SW480 (cell line): ENCODE measurements at places on chromosomes 2 and 18.

DNA sequence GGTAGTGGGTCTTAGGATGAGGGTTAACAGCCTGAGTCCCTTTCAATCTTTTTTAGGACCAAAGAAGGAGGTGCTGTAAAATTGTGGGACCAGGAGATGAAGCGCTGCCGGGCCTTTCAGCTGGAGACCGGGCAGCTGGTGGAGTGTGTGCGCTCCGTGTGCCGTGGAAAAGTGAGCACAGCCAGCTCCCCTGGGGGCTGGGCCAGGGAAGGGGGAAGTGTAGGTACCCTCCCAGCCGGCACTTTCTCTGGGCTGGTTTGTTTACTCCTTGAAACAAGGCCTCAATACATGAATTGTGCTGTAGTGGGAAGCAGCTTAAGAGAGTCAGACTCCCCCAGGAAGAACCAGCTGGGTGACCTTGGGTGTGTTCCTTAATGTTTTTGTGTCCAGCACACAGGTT lies 90.1 kb downstream of the RTN4 start:
- DNase-seq, result no peak

DNA sequence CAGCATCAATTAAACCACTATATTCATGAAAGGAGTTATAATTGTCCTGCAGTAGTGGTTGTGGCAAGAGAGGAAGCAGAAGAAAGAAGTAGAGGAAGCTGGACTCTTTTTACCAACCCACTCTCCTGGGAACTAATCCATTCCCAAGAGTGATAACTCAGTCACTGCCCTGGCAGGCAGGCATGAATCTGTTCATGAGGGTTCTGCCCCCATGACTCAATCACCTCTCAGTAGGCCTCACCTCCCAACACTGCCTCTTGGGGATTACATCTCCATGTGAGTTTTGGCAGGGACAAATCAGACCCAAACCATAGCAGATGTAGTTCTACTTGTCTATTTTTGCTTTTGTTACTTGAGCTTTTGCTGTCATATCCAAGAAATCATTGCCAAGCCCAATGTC lies 232.7 kb upstream of the MAP2 start:
- no peak for DNase-seq

- DNase-seq, result no peak
These were observed 5.8 kb downstream of the BIN1 start for GRCh38 chr2:127101048-127101611.

GRCh38 chr2:118249531-118249930 lies 161.3 kb downstream of the INSIG2 start:
- DNase-seq, result no peak

DNA sequence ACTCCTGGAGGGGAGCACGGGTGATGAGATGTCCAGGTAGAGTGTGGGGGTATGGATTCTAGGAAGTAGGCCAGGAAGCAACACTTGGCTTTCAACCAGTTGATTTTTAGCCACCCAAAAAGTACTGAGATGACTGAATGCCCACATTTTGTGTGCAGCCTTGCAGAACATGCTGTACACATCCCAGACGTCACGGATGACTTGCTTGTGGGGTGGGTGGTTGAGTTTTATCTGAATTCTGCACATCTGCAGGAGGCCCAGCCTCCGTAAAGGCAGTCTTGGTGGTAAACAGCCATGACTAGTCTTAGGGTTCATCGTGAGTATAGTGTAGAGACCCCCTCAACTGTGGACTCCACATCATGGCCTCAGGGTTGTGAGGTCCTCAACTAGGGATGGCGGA lies 53.3 kb upstream of the CCDC195 start:
- DNase-seq, result no peak

GRCh38 chr2:173299764-173300163 lies 54.9 kb upstream of the CDCA7 start:
- no peak for DNase-seq

DNA sequence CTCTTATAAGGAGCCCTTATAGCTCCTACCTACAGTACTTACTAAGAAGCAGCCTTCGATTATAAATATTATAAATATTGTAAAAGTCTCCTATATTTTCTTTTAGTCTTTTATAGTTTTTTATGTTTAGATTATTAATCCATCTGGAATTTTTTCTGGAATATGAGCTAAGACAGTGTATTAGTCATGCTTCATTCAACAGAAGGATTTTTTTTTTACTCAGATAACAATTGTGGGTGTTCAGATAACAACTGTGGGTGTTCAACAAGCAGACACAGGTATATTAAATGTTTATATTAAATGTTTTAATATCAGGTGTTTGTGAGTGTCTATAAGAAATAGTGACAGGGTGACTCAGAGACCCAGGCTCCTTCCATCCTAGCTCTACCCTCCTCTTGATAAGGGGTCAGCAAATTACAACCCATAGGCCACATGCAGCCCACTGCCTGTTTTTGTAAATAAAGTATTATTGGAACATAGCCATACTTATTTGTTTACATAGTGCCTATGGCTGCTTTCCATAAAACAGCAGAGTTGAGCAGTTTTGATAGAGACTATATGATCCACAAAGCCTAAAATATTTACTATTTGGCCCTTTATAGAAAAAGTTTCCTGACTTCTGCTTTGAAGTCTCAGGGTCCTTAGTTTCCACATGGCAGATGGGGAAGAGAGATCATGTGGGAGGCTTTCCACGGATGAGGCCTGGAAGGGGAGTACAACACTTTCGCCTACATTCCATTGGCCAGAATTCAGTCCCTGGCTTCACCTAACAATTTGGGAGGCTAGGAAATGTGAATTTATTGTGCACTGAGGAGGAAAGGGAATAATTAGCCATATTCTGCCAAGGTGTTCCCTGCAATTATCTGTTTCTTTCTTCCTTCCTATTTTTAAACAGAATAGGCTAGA lies 4.3 kb upstream of the SPATS2L start:
- DNase-seq, result no peak

DNA sequence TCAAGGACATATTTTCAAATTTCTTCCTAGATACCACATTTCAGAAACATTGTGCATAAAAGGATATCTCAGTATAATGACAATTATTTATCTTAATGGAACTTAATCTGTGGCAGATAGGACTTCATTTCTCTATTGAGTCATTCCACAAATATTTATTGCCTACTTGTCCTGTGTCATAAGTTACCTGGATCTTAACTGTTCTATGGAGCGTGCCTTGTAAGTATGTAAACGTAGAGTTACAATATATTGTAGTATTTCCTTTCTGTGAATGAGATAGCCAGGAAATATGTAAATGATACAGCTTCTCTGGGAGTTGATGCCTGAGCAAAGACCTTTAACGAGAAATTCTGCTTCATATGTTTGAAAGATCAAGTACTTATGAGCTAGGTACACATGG lies 2.5 kb downstream of the AGFG1 start:
- no peak for DNase-seq

- DNase-seq, result no peak
These were observed 140.2 kb downstream of the DDX1 start for GRCh38 chr2:15731889-15732271.

DNA sequence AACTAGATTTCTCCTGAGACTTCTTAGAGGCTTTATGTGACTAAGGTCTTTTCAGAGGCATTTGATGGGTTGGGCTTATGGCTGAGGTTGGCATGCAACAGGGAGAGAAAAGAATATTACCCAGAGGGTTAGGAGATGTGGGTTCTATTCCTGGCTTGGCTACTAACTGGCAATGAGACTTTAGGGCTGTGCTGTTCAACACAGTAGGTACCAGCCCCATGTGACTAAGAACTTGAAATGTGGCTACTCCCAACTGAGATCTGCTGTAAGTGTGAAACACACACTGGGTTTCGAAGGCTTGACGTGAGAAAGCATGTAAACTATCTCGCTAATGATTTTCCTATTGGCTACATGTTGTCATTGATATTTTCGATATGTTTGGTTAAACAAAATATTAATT lies 324.9 kb upstream of the SLC14A2 start:
- DNase-seq, result no peak

GRCh38 chr2:32715981-32716380 lies 88.1 kb downstream of the TTC27 start:
- DNase-seq, result no peak

- no peak for DNase-seq
These were observed 9.2 kb upstream of the SELENOI start for GRCh38 chr2:26336719-26337118.

DNA sequence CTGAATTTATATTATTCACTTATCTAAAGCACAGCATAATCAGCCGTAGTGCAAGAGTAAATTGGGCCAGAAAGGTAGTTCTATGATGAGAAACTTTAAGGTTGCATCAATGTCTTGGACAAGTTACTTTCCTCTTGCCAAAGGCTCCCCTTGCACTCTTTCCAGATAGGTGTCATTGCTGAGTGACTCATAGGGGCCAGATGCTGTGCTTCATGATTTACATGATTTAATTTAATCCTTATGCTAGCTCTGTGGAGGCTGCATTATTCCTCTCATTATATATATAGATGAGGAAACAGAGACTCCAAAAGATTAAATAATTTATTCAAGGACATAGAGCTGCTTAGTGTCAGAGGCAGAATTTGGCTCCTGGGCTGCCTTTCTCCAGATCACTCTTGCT lies 5.0 kb downstream of the CFAP221 start:
- DNase-seq, result no peak

GRCh38 chr2:202577250-202578183 lies 57.3 kb upstream of the FAM117B start:
- DNase-seq, result no peak

GRCh38 chr18:40019797-40020392 lies 1935.1 kb upstream of the PIK3C3 start:
- DNase-seq, result no peak

DNA sequence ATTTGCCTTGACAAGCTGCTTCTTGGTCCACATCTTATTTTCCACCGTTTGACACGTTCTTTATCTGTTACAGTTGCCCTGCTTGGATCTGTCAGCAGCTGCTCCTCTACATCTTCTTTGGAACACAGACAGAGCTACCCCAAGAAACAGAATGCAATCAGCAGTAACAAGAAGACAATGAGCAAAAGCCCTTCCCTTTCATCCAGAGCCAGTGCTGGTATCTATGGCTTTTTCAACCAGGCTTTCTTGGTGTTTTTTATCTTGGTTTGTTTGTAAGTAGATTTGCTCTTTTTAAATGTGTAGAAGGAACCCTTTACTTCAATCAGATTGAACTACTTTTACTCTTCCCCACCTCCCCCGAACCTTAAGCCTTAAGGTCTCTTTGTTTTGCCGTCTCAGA lies 41.9 kb downstream of the CLIP4 start:
- DNase-seq, result no peak

DNA sequence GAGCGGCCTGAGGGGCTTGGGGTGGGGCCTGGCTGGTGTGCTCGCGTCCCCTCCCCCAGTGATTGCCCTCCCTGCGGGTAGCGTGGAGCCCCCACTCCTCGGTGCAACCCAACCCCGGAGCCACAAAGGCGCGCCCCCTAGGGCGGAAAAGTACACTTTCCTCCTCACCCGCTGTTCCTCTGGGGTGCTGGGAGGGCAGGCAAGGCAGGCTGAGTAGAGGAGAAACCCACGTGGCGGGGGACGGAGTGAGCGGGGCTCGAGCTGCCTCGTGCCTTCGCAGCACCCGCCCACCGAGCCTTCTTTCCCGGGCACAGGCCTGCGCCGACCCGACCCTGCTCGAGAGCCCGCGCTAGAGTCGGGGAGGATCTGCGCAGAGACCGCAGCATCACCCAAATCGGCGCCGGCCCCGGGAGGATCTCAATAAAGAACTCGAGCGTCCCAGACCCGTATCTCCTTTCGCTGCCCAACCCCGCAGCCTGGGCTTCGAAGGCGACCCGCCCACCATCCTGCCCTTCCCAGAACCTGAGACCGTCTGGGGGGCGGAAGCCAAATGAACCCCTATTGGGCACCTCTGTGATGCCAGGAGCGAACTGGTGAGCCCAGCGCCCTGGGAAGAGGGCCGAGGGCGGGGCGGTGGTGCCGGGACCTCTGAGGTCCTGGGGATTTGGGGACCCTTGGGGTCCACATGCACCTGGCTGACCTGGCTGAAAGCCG lies 1.5 kb downstream of the UCN start:
- no peak for DNase-seq

- peak; percentile 77 for DNase-seq
These were observed 100.7 kb upstream of the MCFD2 start for GRCh38 chr2:47016172-47016913.

DNA sequence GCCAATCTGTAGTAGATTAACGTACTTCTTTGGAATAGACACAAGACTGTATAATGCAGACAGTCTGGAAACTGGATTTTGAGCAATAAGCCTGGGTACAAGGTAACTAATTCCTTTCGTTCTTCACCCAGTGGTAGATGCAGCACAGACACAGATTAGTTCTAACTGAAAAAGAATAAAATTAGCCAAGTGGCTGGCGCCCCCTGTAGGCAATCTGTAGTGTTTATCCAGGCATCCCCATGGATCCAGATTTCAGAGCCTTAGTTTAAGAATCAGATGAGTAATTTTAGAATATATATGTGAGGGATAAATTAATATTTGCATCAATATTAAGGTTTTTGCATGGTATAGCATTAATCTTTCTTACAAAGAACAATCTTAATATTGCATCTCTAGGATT lies 563.9 kb downstream of the DCC start:
- peak; percentile 2 for DNase-seq

DNA sequence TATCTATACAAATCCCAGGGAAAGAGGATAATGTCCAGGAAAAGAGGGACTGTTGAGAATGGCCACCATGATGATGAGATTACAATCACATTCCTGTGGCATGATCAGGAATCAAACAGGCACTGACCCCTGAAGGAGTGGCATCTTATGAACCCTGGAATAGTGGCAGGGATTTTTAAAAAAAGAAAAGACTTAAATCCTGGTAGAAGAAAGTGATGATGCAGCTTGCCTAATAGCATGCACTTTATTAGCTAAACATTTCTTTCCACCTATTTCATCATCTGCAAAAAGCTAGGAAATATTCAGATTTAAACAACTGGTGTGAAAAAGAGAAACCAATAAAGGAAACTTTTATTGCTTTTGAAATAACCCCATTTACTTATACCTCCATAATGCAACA lies 87.2 kb upstream of the FSHR start:
- DNase-seq, result no peak

GRCh38 chr18:11154368-11154989 lies 5.1 kb upstream of the PIEZO2 start:
- DNase-seq, result peak; percentile 42

DNA sequence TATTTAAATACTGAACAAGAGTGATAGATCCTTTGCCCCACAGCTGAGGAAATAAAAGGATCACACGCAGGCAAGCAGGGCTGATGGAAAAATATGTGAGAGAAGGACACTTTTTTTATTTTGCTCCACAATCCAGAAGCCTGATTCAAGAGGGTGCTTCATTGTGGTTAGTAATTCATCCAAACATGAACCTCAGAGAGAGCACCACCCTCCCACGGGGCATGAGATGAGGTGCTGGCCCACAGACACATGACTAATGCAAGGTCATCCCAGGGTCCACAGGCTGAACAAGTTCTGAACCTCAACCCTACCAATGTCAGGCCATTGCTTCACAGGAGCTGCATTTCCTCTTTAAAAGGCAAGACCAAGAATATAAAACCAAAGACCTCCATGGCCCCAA lies 239.6 kb downstream of the MREG start:
- no peak for DNase-seq

GRCh38 chr2:220442012-220442411 lies 814.6 kb downstream of the SLC4A3 start:
- no peak for DNase-seq

DNA sequence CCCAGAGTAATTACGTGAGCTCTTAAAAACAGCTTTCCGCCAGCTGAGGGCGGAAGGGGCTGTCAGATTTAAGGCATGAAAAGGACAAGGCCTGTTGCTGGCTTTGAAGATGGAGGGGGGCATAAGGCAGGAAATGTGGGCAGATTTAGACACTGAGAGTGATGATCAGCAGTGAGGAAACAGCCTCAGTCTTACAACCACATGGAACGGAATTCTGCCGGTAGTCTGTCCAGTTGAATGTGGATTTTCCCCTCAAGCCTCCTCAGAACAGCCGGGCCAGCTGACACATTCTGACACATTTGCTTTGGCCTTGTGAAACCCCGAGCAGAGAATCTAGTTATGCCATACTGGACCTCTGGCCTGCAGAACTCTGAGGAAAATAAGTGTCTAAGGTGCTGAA lies 16.6 kb downstream of the POLE4 start:
- DNase-seq, result no peak
